ENCODE measurements at places on chromosomes 6 and 20. TPM values are rescaled to one million over a fixed set of nuclear protein-coding genes. Genes with fewer than 3 reads are reported as not detected.

Gene MUC22
- not detected for total RNA-seq

Gene FAM162B
- 2.7 TPM for total RNA-seq

Gene BNIP5
- total RNA-seq: 7.4 TPM

Gene CENPQ
- total RNA-seq: 3.5 TPM

Gene BHLHE23
- not detected for total RNA-seq

Gene DXO
- total RNA-seq: 27.6 TPM

Gene REM1
- total RNA-seq: 2.3 TPM

Gene TMEM242
- 13.1 TPM for total RNA-seq

DNA sequence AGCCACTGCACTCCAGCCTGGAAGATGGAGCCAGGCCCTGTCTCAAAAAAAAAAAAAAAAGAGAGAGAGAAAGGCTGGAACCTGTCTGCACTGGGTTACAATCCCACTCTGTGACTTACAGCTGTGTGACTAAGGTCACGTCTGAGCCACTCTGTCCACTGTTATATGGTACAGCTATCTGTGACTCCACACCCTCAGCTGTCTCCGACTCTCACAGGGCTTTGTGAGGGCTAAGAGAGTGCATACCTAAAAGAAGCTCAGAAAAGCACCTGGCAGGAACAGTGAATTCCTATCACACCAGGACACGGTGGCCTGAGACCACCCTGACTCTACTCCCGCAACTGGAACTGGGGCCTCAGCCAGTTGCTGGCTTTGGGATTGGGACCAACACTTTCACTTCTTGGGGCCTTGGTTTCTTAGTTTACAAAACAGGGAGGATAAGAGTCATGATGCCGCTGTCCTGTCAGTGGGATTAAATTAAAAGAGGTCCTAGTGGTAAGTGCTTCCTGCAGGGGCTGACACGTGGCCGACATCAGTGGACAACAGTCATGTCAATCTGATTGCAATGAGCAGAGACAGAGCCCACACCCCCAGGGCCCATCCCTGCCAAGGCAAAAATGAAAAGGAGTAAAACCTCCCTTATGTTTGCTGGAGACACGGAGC is 5.7 kb upstream of the CD93 start:
- DNase-seq: no peak

- no peak for DNase-seq
Observed at GRCh38 chr6:104884867-104885517, 25.3 kb upstream of the HACE1 start.

DNA sequence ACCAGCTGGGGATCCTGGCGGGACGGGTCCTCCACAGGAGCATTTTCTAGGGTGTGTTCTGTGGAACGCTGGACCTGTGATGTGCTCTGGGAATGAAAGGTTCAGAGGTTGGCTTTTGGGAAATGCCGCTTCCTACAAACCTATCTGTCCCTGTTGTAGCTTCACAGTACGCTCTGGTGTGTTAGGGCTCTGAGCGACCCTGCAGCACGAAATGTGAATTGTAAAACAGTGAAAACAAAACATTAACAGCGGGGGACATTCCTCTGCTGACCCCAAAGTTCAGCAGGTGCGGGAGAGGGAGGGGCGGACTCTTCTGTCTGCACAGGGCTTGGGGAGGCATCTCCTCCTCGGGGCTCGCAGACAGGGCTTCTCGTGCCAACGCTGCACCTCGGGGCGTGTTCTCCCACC is 155.9 kb downstream of the NRN1 start:
- DNase-seq: no peak

DNA sequence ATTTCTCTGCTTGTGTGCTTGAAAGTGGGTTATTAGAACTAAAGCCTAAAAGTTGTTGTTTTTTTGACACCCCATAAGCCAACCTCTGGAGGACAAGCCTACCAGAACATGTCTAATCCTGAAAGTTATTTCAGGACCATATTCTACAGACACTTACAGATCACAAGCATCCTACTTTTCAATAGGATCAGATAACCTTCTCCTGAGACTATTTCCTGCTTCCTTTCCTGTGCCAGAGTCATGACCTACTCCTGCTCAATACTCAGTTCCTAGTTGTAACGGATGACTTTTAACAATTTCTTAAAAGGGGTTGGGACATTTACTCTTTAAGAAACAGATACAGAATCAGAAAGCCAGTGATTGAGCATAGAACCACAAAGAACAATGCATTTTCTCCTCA is 5.3 kb upstream of the FILIP1 start:
- no peak for DNase-seq

DNA sequence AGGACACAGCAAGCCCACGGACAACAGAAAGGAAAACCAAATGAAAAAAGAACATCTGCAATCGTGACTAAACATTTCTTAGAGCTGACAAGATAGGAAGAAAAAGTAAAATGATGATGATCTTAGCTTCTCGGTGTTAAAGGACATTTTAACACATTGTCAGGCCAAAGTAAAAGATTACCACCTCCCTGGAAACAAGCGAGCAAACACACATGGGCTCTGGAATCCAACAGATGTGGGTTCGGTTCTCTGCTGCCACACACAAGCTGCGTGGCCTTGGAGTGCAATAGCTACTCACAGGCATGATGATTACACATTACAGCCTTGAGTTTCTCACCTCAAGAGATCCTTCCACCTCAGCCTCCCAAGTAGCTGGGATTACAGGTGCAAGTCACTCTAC is 7.5 kb upstream of the AAR2 start:
- no peak for DNase-seq

DNA sequence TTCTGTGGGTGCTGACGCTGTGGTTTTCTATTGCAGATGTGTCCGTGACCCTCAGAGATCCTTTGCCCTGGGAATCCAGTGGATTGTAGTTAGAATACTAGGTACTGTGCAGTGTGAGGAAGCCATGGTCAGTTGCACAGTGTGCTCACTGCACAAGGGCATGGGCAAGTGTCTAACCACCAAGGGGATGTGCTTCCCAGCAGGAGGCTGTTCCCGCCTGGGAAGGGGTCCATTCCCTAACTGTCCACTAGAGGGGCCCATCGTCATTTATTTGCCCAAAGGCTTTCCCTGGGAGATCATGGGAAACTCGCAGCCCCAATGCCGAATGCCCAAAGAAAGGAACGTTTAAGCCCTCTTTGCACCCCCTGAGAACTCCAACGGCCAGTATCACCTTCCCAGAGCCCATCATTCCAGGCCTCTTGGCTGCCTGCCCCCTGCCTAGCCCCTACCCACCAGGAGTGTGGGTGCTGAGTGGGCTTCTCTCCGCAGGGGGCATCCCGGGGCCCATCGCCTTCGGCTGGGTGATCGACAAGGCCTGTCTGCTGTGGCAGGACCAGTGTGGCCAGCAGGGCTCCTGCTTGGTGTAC is 26.2 kb downstream of the SLCO4A1 start:
- DNase-seq: peak; percentile 81

DNA sequence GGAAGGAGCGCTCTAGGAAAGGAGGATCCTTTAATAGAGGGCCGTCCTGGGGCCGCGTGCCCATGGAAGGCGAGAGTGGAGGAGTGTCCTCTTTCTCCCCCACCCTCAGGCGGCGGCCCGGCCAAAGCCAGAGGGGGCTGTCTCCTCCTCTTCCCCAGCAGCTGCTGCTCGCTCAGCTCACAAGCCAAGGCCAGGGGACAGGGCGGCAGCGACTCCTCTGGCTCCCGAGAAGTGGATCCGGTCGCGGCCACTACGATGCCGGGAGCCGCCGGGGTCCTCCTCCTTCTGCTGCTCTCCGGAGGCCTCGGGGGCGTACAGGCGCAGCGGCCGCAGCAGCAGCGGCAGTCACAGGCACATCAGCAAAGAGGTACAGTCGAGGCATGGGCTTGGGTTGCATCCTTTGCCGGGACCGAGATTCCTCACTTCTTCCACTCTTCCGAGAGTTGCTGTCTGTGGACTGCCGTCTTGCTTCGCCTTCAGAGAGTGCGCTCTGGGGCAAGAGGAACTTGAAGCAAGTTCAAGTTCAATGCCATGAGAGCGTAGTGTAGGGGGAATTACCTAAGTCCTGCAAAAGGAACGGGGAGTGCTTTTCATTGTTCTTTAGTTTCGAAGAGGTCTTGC is at the start of gene LAMA2:
Gene LAMA2, plus strand, starts transcription at position 148 of the 621 bp plus-strand sequence. Its CDS starts 108 bp downstream, at position 256.
- peak; percentile 58 for DNase-seq

GRCh38 chr6:25748049-25748448 is 6.5 kb upstream of the SLC17A4 start:
- no peak for DNase-seq

- DNase-seq: no peak
Observed at GRCh38 chr6:43956478-43956877, 170.8 kb downstream of the MRPL14 start.

DNA sequence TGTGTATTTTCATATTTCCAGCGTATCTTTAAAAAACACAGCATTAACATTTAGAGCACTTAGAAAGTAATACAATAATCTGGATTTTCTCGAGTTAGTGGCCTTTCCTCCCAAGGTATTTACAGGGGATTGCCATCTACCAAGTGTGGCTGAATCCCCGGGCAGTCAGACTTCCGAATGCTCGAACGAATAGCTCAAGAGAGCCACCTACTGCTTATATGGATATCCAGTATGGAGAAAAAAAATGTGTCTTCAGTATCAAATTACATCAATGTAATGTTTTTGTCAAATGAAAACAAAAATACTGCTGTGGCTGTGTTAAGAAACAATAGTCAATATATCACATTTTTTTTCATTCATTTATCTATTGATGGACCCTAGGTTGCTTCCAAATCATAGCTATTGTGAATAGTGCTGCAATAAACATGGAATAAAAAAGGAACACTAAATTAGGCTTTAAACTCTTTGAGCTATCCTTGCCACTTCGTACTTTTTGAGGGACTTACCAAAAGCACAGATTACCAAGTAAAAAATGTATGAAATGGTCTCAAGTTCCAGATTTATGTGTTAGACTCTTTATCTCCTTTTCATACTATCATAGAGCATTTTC is 654.5 kb upstream of the PTCHD4 start:
- peak; percentile 28 for DNase-seq

DNA sequence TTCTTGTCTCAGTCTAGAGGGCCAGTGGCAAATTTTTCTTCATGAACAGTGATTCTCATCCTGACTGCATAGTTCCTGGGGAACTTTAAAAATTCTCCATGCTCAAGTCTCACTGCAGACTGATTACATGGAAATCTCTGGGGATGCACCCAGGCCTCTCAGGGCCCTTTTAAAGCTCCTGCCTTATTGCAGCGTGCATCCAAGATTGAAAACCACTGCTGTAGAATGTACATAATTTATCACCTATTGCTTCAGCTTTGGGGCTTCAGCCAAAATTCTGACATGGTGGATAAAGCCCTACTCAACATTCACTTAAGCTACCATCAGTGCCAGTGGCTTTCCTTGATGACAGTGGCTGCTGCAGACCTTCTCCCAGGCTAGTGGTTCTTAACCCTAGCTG is 143.8 kb downstream of the BTBD3 start:
- no peak for DNase-seq

DNA sequence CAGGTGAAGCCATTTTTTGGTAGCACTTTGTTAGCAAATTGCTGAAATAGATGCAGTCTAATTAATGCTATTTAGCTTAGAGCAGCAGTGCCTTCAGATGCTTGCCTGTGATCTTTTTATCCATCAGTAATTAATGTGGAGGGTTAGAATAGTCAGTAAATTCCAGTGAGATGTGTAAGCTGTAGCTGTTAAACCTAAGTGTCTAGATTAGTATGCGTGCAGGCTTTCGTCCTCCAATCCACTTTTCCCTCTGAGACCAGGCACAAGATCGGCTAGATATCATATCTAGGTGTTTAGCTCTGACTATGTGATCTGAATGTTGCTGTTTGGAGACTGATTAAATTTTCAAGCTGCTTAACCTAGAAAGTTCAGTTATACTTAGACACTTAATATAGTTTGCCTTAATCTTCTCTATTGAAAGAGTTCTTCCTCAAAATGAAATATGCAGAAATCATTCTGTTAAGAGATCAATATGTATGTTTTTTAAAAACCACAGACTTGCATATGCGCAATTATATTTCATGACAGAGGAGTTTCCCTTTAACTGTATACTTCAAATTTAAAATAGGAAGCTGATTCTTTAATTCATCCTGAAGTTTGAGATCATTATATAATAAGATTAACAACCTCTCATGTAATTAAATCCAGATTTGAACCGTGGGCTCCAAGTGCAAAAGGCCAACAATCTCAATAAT is 41.2 kb downstream of the XRN2 start:
- DNase-seq: no peak

- no peak for DNase-seq
Observed at GRCh38 chr20:38198238-38198861, 33.3 kb upstream of the TGM2 start.

DNA sequence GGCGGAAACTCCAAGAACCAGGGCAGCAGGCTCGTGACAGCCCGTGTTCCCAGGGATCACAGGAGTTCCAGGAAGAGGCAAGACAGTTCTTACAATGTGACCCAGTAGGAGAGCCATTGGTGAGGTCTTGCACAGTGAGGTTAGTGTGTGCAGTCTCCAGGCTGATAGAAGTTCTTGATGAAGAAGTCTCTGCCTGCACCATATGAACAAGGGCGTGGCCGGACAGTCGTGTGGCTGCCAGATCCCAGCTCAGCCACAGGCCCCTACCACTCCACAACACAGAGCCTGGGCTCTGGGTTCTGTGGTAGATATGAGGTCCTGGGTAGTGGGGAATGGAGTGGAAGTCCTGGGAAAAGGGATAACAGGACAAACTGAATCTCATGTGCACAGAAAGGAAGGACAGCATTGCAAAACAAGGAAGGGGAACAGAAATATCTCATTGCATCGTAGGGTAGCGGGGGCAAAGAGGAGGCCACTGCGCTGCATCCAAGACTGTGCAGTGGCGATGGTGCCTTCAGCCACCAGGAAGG is 65.2 kb downstream of the STX11 start:
- peak; percentile 16 for DNase-seq

DNA sequence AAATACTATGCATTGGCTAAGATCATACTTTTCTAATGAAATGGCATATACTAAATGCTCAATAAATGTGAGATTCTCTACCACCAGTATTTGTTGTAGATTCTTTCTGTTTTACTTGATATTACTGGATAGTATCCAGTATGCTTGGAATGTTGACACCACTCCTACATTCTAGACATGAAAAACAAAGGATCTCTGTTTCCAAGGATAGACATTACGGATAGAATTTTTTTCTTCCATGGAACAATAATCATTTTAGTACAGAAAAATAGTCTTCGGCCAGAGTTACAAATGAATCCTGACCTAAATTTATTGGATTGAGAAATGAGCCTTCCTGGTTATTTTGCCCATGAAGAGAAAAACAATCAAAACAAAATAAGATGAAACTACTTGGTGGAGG is 258.2 kb upstream of the NT5E start:
- no peak for DNase-seq

DNA sequence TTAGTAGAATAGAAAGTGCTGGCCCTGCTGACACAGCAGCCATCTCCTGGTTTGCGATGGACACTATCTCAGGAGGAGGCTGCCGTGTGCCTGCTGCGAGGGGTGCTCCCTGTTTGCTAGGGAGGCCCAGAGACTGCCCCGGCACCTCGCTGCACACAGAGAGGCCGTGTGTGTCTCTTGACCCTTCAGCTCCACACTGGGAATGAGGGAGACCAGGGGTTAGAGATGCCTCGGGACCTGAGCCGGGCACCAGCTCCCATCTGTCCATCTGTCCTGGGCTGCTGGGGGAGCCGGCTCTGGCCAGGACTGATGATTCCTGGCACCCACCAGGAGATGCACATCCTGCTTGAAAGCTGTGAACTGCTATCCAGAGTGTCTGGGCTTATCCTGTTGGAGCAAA is 18.2 kb downstream of the PHACTR3 start:
- no peak for DNase-seq

GRCh38 chr6:72940265-72940664 is 285.0 kb downstream of the KHDC1L start:
- no peak for DNase-seq

Data from mucosa of gallbladder (tissue), 1 donor.